ENCODE measurements at places on chromosomes 4 and X.
A peak's percentile ranks its signal among the peaks of the same experiment; 100 is the strongest.

DNA sequence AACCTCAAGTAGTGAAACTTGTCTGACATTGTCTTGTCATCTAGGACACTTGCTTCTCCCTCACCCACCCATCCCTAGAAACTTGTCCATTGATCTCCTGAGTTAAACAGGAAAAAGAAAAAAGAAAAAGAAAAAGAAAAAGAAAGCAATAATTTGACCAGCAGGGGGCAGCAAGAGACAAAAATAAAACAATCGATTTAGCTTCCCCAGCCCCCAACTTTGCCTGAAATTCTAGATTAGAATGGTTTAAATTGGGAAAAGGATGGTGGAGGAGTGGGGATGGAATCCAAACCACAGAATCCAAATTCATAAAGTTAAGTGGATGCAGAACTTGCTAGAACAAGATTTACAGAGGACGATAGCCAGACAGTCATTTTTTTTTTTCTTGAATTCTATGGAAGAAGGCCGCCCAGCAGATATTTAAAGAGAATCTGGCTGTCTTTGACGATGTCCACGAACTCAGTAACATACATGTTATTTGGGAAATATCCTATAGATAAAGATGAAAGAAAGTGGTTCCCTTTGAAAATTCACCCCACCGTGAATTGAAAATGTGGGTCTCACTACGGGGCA lies 282.9 kb downstream of the USP46 start:
- H3K27me3 ChIP-seq, result no peaks in the 10 kb centered on the region
- no peak overlapping the region for H3K27ac ChIP-seq
- no peaks in the 10 kb centered on the region for H3K4me1 ChIP-seq
- no peak for DNase-seq
- H3K4me3 ChIP-seq, result no peak overlapping the region
- no peaks in the 10 kb centered on the region for H3K36me3 ChIP-seq

GRCh38 chr4:59770601-59771264 lies 1429.4 kb upstream of the ADGRL3 start:
- no peak for DNase-seq
- no peaks in the 10 kb centered on the region for H3K36me3 ChIP-seq
- no peaks in the 10 kb centered on the region for H3K4me1 ChIP-seq
- H3K27me3 ChIP-seq, result no peaks in the 10 kb centered on the region
- no peak overlapping the region for H3K4me3 ChIP-seq

GRCh38 chr4:89506866-89507491 lies 199.4 kb upstream of the GPRIN3 start:
- H3K27me3 ChIP-seq, result no peaks in the 10 kb centered on the region
- DNase-seq, result no peak
- no peak overlapping the region for H3K27ac ChIP-seq
- no peaks in the 10 kb centered on the region for H3K4me1 ChIP-seq
- H3K36me3 ChIP-seq, result no peaks in the 10 kb centered on the region

DNA sequence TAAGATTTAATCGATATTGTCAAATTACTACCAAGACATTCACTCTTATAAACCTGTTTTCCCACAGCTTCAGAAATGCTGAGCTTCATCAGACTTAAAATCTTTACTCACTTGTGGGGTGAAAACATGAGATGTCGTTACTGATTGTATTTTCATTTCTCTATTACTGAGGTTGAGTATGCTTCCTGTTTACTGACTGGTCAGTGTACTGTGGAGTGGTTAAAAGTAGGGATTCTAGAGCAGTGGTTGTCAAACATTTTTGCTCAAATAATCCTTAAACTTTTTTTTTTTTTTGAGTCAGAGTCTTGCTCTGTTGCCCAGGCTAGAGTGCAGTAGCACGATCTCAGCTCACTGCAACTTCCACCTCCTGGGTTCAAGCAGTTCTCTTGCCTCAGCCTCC lies 50.3 kb downstream of the NSUN7 start:
- H3K36me3 ChIP-seq, result no peaks in the 10 kb centered on the region
- H3K4me3 ChIP-seq, result no peak overlapping the region
- H3K27ac ChIP-seq, result no peak overlapping the region

- H3K4me1 ChIP-seq, result no peaks in the 10 kb centered on the region
- H3K4me3 ChIP-seq, result no peak overlapping the region
- no peaks in the 10 kb centered on the region for H3K36me3 ChIP-seq
- H3K27ac ChIP-seq, result no peak overlapping the region
Measured at GRCh38 chrX:20361081-20361889, 94.6 kb upstream of the RPS6KA3 start.

DNA sequence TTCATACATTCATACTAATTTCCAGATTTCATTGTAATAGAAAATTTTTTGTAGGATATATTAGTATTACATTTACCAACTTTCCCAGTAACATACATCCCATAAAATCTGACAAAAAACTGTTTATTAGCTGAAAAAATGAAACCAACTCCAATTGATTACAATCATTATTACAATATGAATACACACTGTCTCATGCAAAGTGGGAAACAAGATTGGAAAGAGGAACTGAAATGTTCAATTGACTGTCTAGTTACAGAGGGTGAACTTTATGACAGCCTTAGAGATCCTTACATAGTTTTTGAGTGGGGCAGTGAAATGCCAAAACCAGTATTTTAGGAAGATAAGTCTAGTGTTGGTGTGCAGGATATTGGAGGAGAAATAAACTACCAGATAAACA lies 2.3 kb upstream of the AMBN start:
- H3K4me1 ChIP-seq, result no peaks in the 10 kb centered on the region
- DNase-seq, result no peak

DNA sequence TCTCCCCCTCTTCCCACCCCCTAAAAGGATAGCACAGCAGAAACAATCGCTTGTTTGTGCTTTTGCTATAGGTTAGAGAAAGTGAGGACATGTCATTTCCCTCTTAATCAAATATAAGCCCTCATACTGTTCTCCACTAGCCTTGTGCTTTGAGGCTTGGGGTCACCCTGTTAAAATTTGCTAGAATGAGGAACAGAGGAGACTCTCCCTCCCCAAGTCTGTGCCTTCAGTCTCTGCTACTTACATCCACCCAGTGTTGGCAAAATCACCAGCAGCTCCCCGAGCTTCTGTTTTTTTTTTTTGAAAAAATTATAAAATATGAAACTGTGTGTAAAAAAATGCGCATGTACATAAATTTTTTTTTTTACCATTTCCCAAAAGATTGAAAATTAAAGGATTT lies 19.3 kb downstream of the KLF3 start:
- no peak overlapping the region for H3K4me3 ChIP-seq
- peaks cover 29% of the 10 kb centered on the region for H3K36me3 ChIP-seq
- peaks cover 32% of the 10 kb centered on the region for H3K4me1 ChIP-seq

GRCh38 chrX:136146614-136147314 lies 569 bp upstream of the FHL1 start:
- H3K36me3 ChIP-seq, result no peaks in the 10 kb centered on the region
- H3K4me1 ChIP-seq, result no peaks in the 10 kb centered on the region
- H3K27me3 ChIP-seq, result no peaks in the 10 kb centered on the region
- no peak for DNase-seq
- H3K4me3 ChIP-seq, result peak overlapping the region; percentile 92
- H3K27ac ChIP-seq, result peak overlapping the region; percentile 97

DNA sequence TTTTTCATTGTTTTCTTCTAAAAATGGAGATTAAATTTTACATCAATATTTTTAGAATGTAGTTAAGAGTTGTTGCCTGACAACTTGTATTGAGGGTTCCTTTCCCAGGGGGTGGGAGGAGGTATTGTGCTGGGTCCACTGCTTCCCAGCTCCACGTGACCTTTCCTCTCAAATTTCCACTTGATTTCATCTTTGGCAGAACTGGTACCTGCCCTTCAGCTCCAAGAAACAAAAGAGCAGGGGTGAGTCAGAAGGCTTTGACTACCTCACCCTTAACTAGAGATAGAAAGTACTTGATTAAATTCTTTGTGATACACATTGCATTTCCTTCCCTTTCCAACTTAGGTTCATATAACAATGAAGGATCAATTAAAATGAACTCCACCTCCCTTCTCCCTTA lies 19.7 kb downstream of the TRIM2 start:
- H3K27ac ChIP-seq, result peak overlapping the region; percentile 90
- no peak for DNase-seq
- H3K4me1 ChIP-seq, result peaks cover 10% of the 10 kb centered on the region
- no peaks in the 10 kb centered on the region for H3K36me3 ChIP-seq

DNA sequence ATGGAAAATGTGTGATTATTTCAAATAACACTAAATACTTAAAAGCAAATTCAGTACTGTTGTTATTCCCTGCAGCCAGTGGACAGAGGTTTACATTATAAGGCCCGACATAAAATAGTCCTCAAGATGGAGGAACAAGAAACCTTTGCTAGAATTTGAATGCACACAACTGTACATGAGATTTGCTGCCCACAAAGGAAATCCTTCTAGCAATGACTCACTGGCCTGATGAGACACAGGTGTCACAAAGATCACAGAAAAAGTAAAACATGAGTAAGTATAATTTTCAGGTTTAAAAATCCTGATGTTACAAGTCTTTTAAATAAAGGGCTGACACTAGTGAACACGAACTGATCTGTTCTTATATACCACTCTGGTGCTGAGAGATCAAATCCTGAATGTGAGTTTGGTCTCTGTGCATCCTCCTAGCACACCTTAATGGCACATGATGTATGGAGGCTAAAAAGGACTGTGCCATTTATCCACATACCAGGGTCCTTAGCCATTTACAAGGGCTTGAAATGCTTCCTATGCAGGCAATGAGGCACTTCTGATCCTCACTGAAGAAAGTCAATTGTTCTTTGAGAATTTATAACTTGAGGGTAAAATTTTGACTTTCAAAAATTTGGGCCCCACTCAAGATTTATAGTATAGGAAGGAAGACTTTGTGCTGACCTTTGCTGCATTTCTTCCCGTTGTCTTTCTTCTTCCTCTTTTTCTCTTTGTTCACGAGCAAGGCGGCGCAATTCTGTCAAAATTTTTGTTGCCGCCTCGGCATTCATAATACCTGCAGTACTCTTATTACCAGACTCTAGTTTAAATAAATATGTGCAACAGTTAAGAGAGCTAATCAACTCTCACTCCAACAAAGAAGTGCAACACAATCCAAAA lies 23.0 kb downstream of the MAP7D3 start:
- H3K4me1 ChIP-seq, result no peaks in the 10 kb centered on the region
- H3K4me3 ChIP-seq, result no peak overlapping the region
- no peaks in the 10 kb centered on the region for H3K27me3 ChIP-seq

DNA sequence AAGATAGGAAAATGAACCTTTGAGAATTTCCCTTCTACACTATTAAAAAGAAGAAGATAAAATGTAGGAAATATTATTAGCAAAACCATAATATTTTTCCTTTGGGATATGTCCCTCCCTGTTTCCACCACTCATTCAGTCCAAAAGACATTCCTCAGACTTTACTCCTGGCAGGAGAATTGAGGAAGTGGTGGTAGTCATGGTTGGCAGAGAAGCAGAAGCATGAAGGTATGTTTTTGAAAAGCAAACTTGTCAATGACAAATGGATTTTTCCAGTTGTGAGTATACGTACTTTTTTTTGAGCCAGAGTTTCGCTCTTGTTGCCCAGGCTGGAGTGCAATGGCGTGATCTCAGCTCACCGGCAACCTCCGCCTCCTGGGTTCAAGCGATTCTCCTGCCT lies 13.7 kb downstream of the STAG2 start:
- H3K4me3 ChIP-seq, result peak overlapping the region; percentile 18
- H3K4me1 ChIP-seq, result peaks cover 19% of the 10 kb centered on the region
- DNase-seq, result no peak
- no peaks in the 10 kb centered on the region for H3K27me3 ChIP-seq
- no peaks in the 10 kb centered on the region for H3K36me3 ChIP-seq
- H3K27ac ChIP-seq, result peak overlapping the region; percentile 72

DNA sequence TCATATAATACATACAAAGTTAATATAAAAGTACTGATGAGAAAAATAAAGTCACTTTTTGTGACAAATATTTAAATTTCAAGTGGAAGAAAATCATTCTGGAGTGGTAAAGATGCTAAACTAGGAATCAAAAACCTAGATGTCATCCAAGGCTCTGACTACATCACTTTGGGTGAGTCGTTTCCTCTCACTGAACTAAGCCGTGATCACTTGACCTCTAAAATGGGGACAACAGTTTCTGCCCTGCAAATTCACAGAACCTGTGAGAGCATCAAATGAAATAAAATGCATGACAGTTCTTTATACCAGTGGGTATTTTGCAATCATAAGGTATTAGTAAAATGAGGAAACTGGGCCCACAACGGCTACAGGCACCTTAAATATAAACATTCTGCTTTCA lies 63.8 kb downstream of the PRDM5 start:
- no peak for DNase-seq
- H3K27ac ChIP-seq, result no peak overlapping the region
- H3K36me3 ChIP-seq, result no peaks in the 10 kb centered on the region
- H3K4me1 ChIP-seq, result no peaks in the 10 kb centered on the region

DNA sequence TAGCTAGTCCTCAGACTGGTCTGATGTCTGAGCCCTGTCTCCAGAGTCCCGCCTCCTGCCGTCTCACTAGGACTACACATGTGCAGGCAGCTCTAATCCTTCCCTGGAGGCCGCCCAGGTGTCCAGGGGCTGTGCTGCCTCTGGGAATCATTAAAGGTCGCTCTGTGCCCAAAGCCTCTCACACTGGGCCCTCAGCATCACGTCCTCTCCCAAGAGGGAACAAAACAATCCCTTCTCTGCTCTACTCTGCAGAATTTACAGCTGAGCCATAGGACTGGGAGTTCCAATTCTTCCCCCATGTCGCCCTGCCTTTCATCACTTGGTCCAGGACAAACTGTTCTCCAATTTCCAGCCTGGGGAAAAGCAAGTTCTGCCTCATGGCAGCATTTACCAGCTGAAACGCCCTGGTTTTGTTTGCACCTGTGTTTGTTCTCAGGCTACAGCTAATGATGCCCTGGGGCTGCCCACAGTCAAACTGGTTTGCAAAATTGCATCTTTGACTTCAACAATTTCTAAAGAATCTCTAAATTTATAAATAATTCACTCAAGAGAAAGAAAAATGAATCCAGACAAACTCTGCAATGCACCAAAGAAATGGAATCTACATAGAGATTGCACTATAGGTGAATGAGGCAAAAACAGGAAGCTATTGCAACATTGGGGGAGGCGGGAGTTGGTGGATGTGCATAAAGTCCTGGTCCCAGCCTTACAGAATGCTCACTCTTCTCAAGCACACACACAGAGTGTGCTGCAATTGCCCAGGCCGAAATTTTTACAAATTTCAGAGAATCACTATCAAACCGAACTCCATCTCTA lies 7.2 kb upstream of the MRFAP1 start:
- no peak for DNase-seq
- no peak overlapping the region for H3K27ac ChIP-seq
- no peaks in the 10 kb centered on the region for H3K27me3 ChIP-seq
- no peaks in the 10 kb centered on the region for H3K36me3 ChIP-seq

GRCh38 chrX:115939070-115939469 lies 231.5 kb upstream of the AGTR2 start:
- no peaks in the 10 kb centered on the region for H3K4me1 ChIP-seq
- no peaks in the 10 kb centered on the region for H3K27me3 ChIP-seq
- H3K4me3 ChIP-seq, result no peak overlapping the region

- DNase-seq, result no peak
- no peaks in the 10 kb centered on the region for H3K4me1 ChIP-seq
- H3K4me3 ChIP-seq, result no peak overlapping the region
- no peak overlapping the region for H3K27ac ChIP-seq
- no peaks in the 10 kb centered on the region for H3K36me3 ChIP-seq
Measured at GRCh38 chrX:27555514-27555913, 34.6 kb upstream of the DCAF8L2 start.

GRCh38 chr4:3523628-3524221 lies 8.5 kb downstream of the LRPAP1 start:
- no peaks in the 10 kb centered on the region for H3K27me3 ChIP-seq
- peak; percentile 2 for DNase-seq
- no peak overlapping the region for H3K27ac ChIP-seq
- H3K36me3 ChIP-seq, result peaks cover 89% of the 10 kb centered on the region

- H3K27me3 ChIP-seq, result no peaks in the 10 kb centered on the region
- no peak overlapping the region for H3K27ac ChIP-seq
- no peak for DNase-seq
- no peak overlapping the region for H3K4me3 ChIP-seq
- no peaks in the 10 kb centered on the region for H3K36me3 ChIP-seq
- H3K4me1 ChIP-seq, result no peaks in the 10 kb centered on the region
Measured at GRCh38 chrX:42220083-42220482, 296.7 kb upstream of the CASK start.
